HS-5 (cell line): ENCODE measurements at places on chromosomes 2 and 18.

DNA sequence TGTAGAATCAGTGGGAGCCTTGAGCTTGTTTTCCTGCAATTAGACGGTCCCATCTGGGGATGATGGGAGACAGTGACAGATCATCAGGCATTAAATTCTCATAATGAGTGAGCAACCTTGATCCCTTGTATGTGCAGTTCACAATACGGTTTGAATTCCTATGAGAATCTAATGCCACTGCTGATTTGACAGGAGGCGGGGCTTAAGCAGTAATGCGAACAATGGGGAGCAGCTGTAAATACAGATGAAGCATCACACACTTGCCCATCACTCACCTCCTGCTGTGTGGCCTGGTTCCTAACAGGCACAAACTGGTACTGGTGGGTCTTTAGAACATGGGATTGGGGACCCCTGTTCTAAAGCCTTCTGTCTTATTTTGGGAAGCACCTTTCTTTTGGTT, 17.9 kb upstream of the NYAP2 start:
- no peak for DNase-seq

- DNase-seq, result no peak
Measured at GRCh38 chr2:54287532-54287931, 31.5 kb upstream of the TSPYL6 start.

GRCh38 chr18:47403317-47403716, 151.9 kb upstream of the SKOR2 start:
- no peak for DNase-seq

DNA sequence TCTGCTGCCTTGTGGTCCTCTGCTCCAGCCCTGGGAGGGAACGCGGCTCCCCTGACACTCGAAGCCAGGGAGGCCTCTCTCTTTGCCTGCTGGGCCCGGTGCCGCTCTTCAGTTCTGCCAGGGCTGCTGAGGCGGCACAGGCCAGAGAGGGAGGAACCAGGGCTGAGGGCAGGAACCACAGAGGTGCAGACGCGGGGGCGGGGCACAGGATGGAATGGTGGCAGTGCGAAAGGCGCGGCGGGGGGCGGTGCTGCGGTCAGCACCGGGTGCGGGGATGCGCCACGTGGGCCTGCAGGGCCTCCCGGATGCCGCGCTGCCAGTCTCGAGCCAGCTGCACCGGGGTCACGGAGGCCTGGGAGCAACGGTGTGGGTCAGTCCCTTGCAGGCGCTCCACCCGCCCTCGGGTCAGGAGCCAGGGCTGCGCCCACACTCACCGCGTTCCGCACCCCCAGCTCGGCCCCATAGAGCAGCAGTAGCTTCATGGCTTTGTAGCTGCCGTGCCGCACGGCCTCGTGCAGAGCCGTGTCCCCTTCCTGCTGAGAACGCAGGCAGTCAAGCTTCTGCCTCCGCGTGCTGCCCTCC, 4.4 kb downstream of the ANKRD23 start:
- DNase-seq, result no peak

DNA sequence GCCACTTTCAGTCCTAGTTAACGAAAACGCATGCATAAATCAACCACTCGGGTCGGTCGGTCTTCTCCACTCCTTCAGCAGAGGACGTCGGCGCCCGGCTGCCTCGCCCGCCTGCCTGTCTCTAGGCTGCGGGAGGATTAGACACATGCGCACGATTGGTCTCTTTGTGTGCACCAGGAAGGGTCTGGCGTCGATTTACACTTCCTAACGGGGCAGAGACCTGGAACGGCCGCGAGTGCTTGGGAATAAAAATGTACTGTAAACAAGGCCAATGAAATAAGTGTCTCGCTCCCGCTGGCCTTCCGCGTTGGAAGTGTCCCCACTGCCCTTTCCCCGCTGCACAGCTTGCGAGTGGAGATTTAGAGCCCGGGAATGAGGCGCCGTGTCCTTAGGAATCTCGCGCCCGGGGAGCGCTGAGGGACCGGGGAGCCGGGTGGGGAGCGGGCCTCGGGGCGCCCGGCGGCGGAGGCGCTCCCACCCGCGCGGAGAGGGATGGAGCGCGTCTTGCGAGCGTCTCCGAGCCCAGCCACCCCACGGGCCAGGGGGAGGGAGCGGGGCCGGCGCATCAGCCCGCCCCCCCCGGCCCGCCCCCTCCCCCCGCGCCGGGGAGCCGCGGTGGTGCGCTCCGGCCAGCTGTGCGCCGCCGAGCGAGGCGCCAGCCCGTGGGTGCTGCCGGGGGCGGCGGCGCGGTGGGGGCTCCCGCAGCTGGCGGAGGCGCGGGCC, at the start of gene DOK6:
TSS of gene DOK6 (plus strand) at position 636 of the 723 bp plus-strand sequence.
- DNase-seq, result peak; percentile 38

DNA sequence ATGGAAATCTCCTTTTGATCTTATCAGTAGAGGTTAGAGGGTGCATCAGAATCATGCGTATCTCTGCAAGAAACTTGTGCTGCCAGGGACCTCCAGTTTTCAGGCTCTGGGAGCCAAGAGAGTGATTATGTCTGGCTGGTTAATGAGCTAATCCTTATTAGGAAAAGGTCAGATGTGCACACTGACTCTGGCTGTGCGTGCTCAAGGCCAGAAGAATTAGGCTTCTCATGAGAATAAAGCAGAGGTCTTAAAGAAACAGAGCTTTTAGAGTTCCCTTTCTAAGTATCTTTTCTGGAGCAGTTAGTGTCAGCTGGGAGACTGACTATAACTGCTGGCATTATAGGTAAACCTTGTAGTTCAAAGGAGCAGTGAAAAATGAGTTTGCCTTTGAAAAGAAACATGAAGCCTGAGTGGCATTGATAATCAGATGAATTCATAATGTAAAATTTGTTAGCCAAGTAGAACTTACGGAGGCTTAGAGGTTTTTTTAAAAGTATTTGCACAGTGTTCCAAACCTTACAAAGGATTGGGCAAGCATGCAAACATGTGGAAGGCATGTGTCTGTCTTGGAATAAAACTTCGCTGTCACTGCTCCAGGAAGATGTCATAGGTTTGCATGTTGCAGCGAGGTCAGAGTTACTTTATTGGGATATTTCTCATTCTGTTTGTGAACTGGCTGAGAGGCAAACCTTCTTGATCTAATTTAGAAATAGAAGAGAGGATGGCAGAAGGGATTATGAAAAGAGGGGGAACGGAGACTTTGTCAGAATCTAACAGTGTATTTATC, 151.7 kb downstream of the ARHGAP28 start:
- DNase-seq, result no peak

DNA sequence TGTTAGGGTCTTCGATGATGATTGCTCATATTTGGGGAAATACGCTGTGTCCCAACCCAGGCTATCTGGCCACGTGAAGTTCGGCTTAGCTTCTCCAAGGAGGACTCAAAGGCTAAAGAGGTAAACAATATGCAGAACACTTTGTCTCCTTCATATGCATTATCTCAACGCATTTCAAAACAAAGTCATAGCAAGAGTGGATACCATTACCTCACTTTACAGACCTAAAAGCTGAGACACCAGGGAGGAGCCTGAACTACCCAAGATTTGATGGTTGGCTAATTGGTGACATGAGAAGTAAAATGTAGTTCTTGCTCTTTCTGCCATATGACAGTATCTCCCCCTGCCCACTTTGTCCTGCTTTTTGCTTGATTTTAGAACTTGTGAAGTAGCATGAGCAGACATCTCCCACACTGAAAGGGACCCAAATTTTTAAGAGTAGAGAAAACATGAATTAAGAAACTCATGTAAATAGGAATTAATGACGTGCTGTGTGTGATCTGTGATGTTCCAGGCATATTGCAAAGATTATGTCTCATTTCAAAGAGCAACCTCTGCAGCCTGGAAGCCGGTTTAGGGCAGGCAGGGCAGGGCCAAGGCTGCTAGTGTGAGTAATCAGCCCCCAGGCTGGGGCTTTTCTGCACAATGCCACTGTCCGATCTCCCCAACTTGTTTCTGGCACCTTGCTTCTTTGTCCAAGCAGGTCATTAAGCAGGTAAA, 144.5 kb downstream of the BCL11A start:
- no peak for DNase-seq

- no peak for DNase-seq
Measured at GRCh38 chr18:38790303-38790702, 1224.7 kb upstream of the CELF4 start.

DNA sequence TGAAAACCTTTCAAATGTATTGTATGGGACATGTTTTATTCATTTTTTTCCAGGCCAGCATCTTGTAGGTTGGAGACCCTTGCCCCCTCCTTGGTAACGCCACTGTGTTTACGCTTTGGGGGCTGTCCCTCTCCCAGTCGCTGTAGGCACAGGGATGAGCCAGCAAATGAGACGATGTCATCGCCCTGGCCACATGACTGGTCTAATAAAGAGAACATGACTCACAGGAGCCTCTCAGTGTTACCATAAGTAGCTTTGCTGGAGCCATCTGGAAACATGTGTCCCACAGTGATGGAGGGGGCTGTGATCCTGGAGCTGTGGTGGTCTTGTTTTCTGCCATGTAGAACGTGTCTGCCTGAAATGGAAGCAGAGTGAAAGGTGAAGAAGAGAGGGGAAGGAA, 78.9 kb downstream of the CD8B2 start:
- peak; percentile 9 for DNase-seq

DNA sequence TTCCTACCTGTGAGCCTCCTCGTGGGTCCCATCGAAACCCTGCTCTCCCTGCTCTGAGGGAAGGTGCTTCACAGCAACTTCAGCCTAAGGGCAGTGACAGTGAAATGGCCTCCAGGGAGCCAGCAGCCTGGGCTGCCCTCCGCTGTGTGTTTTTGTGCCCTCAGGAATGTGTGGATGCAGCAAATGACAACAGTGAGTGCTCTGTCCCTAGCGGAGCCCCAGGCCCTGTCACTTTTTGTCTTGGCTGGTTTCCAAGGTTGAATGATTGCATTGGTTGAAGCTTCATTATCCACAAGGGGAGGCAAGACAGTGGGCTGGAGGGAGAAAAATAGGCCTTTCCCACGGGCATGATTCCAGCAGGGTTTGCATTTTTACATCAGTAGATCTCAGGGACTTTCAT, 42.9 kb downstream of the STON1 start:
- no peak for DNase-seq

DNA sequence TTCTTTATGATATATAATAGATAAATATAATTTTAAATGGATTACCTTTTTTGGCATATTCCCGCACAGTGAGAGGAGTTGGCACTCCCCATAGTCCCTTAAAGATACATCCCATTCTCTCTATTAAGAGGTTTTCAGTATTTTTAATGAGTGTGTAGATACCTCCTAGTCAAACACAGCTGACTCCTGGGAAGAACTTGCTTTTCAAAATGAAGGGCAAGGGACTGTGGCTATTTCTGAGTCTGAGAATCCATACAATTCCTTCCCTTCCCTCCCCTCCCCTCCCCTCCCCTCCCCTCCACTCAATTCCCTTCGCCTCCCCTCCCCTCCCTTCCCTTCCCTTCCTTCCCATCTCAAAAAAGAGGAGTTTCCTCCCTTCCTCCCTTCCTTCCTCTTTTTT, 93.5 kb downstream of the PRPF40A start:
- DNase-seq, result no peak

GRCh38 chr2:18301421-18302139, 258.9 kb downstream of the RDH14 start:
- no peak for DNase-seq

DNA sequence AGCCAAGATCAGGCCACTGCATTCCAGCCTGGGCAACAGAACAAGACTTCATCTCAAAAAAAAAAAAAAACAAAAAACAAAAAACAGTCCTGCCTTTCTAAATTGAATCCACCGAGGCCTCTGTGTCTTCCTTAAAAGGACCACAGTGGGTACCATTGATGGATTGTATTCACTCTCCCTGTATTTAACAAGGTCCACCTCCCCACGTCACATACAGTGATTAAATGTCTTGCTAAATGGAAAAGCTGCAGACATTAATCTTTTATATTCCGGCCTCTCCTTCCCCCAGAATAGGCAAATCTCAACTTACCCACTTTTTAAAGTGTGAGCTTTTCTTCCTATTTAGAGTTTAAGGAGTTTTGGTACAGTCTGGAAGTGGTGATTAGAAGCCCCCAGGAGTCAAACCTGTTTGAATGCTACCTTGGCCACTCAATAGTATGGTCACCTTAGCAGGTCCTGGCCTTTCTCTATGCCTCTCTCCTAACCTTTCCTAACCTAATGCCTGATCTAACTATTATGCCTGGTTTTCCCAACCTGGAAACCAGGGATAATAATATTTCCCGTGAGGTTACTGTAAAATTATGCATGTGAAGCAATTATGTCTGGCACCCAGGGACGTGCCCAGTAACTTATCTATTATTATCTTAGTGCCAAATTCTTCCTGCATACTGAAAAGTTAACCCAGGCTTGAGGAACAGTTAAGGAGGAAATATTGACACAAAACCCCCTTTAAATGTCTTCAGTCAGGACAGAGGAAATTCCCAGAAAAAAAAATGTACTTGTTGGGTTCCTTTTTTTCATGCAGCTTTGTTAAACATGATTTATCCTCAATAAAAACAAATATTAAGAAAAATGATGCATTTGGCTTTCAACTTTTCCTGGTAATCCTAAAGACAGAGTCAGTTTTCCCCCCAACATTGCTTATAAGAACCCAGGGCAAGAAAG, 3.1 kb downstream of the NFE2L2 start:
- no peak for DNase-seq

DNA sequence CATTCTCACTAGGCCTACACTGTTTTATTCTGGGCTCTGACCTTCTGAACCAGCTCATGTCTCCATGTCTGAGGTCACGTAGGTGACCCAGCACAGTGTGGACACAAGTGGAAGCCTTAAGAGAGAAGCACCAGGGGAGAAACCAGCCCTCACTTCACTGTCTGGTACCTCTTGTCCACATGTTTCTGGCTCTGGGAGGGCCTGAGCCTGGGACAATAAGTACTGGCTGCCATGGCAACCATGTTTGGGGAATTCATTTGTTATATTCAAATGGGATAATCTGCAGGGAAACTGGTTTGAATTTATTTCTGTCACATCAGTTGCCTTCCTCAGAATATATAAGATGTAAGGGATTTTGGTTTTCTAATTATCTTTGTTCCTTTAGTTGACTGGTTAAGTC, 23.3 kb downstream of the MYO3B start:
- no peak for DNase-seq

DNA sequence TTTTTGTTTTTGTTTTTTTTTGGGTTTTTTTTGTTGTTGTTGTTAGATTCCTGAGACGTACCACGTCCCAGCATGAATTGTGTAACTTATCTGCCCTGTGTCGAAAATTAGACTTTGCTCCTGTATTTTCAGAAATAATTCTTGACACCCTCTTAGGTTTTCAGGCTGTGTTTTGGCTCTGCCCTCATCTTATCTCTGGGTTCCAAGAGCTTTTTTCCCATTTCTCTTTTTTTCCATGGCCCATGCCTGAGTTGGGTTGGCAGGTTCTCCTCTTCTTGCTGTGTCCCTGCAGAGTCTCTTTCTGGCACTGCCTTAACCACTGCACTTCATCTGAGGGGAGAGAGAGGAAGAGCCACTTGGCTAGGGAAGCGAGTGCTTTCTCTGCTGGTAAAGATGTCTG, 42.4 kb downstream of the CTIF start:
- no peak for DNase-seq
